ENCODE measurements at places on chromosomes 13 and 19.
A peak's percentile ranks its signal among the peaks of the same experiment; 100 is the strongest.

DNA sequence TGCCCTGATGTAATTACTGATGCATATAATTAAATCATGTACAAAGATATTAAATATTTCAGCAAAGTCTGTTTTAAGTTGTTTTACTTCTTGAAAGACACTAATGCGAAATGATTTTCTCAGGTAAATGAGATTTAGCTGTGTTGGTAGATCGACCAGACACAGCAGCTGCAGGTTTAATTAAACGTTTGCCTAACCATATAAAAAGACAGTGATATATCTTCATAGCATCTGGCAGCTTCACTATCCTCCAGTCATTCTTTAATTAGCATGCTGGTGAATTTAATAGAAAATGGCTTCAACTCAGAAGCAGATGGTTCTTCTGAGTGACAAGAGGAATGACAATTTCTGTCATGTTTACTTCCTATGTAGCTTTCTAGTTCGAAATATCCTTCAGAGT lies 69.3 kb downstream of the NHLRC3 start:
- DNase-seq: no peak

- peak; percentile 78 for DNase-seq
Measured at GRCh38 chr13:27403203-27403678, 21.2 kb upstream of the GTF3A start.

- DNase-seq: no peak
Measured at GRCh38 chr19:18317961-18318800, 4.7 kb downstream of the LSM4 start.

GRCh38 chr13:50677687-50678463 lies 165.6 kb downstream of the DLEU7 start:
- DNase-seq: peak; percentile 25
